GM23338 (cell line): ENCODE measurements at places on chromosomes 6 and 20.

DNA sequence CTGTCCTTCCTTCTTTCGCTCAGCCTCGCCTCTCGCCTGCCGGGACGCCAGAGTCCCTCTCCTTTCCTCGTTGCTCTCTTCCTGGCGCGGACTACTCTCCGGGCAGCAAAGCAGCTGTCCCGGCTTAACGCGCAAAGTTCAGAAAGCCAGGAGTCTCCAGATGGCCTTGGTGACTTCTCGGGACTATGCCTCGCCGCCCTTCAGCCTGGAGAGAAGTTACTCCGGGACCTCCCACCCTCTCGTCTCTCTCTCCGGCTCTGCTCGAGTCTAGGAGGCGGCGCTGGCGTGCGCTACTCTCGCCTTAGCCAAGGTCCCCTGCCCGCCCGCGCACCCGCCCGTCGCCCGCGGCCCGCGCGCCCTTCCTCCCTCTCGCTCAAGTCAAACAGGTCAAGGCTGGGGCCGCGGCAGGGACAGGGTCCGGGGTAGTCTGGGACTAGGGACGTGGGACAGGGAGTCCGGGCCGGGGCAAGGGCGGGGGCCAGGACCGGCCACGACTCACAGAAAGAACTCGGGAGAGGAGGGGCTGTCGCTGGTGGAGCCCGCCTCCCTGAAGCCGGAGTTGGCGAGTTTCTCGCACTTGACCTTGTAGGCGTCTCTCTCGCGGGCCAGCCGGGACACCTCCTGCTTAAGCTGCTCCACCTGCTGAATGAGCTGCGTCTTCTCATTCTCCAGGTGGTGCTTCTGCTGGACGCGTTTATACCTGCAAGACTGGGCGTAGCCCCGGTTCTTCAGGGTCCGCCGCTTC, 1.5 kb downstream of the MAFB start:
- peak; percentile 73 for DNase-seq

GRCh38 chr6:31639449-31639861, 13.0 kb downstream of the BAG6 start:
- DNase-seq: no peak

DNA sequence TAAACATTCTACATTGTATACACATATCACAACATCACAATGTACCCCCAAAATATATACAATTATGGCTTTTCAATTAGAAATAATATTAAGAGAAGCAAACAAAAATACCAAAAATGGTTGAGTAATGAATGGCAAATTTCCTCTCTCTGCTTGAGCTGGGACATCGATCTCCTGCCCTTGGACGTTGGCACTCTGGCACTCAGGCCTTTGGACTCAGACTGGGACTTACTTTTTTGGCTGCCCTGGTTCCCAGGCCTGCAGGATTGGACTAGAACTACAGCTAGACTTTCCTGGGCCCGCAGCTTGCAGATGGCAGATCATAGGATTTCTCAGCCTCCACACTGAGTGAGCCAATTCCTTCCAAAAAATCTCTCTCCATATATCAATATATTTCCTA, 52.9 kb upstream of the KCNK16 start:
- DNase-seq: no peak

GRCh38 chr6:56766806-56767178, 124.1 kb upstream of the DST start:
- no peak for DNase-seq

GRCh38 chr6:119224095-119224701, 125.4 kb downstream of the MAN1A1 start:
- DNase-seq: no peak

DNA sequence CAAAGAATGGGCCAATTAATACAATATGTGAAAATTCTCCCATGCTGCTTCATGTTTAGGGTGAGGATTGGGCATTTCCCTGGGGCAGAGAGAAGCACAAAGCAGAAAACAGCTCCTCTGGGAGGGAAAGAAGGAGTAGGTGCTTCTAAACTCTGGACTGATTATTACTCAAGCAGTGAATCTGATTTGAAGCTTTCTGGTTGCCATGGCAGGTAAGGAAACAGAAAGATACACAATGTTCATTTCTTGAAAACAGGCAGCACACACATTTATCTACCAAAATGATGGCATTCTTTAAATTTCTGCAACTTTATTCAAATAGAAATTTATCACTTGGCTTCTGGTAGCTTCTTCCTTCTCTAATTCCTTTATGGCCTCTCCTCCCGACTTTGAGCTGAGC, 305.4 kb upstream of the CHD6 start:
- DNase-seq: no peak

GRCh38 chr6:150617496-150618460, 18.1 kb downstream of the PLEKHG1 start:
- no peak for DNase-seq

GRCh38 chr20:58310291-58310782, 822 bp downstream of the RAB22A start:
- DNase-seq: peak; percentile 8
